A549 (cell line): ENCODE measurements at places on chromosomes 4 and X. TPM values are rescaled to one million over a fixed set of nuclear protein-coding genes. Genes with fewer than 3 reads are reported as not detected.

- DNase-seq, result no peak
Measured at GRCh38 chr4:88244816-88245579, 39.4 kb downstream of the PPM1K start.

GRCh38 chr4:108024878-108025165 is 35.1 kb downstream of the HADH start:
- DNase-seq, result no peak

DNA sequence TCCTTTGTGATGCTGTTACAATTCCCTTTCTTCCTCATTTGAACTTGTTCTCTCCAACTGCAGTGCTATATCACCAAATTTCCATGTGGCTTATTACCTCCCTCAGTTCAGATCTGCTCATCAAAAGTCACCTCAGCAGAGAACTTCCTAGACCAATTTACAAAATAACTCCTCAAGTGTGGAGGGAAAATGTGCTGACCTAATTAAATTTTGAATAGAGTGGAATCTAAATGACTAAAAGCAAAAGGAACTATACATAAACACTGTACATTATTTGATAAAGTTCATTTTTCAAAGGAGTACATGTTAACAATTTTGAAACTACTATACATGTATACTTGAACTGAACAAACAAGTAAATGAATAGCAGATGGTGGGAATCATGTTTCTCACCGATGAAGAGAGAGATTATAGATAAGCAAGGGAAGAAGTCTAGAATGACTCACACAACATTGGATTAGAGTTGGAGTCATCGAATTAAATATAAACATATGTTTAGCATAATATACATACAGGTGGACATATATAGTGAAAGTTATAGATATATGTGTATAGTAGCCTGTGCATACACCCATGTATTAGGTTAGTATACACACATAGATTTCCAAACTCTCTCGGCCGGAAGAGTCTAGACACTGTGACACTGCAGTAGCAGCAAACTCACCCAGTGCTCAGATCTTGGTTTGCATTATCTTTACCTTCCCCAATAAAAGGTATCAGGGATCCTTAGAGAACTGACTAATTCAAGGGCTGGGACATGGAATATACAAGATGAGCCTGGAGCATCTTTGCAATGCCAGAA is 318.7 kb downstream of the PCDH18 start:
- DNase-seq, result no peak

GRCh38 chr4:1983053-1983845 is 25.5 kb downstream of the NELFA start:
- no peak for DNase-seq

KLHL13 gene
- 0.76 to 0.82 TPM (median 0.77 TPM) in 3 replicates for polyA plus RNA-seq

DNA sequence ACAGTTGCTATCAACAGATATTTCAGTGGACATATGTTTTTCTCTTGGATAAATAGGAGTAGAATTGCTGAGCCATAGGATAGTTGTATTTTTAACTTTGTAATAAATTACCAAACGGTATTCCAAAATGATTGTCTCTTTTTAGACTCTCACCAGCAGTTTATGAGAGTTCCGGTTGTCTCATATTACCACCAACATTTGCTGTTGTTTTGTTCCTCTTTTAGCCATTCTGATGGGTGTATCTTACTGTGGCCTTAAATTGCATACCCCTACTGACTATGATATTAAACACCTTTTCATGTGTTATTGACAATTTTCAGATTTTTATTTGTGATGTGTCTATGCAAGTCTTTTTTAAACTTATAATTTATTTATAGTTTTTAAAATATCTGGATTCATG is 39.7 kb downstream of the SNX25 start:
- DNase-seq, result no peak

- DNase-seq, result no peak
Measured at GRCh38 chr4:187887906-187888305, 107.7 kb upstream of the ZFP42 start.

- DNase-seq, result no peak
Measured at GRCh38 chrX:16312761-16313623, 145.7 kb downstream of the MAGEB17 start.

DNA sequence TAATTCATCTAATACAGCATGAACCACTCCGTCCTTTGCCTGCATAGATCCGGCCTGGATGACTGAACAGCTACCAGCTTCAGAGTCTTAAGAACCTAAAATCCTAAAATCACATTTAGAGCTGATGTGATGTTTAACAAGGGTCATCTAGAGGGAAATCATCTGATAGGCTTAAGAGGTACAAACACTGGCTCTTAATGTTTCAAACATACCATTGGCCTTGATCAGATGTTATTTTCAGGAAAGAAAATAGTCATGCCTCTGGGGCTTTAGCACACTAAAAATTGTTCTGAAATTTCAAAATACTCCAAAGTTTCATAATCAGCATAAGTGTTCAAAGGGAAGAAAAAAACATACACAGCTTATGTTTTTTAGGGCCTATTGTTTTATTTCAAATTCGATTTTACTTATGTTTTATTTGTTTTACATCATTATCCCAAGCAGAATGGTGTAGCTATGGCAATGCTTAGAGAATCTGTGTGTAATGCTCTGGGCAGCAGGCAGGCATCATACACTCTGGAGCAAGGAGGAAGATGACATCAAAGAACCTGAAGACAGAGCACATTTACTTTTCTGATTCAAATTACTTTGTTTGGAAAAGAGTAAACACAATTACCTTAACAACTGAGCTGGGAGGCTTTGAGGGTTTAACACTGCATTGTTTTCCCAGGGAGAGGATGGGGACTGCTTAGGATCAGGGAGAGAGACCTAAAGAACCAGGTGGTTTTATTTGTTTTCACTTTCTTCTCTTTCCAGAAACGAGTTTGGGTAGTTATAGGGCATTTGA is 25.3 kb upstream of the LEF1 start:
- DNase-seq, result no peak

- DNase-seq, result no peak
Measured at GRCh38 chrX:5295004-5295403, 933.7 kb downstream of the NLGN4X start.

PRDM8 gene
- 0.10 to 0.22 TPM (median 0.11 TPM) in 3 replicates for polyA plus RNA-seq

DNA sequence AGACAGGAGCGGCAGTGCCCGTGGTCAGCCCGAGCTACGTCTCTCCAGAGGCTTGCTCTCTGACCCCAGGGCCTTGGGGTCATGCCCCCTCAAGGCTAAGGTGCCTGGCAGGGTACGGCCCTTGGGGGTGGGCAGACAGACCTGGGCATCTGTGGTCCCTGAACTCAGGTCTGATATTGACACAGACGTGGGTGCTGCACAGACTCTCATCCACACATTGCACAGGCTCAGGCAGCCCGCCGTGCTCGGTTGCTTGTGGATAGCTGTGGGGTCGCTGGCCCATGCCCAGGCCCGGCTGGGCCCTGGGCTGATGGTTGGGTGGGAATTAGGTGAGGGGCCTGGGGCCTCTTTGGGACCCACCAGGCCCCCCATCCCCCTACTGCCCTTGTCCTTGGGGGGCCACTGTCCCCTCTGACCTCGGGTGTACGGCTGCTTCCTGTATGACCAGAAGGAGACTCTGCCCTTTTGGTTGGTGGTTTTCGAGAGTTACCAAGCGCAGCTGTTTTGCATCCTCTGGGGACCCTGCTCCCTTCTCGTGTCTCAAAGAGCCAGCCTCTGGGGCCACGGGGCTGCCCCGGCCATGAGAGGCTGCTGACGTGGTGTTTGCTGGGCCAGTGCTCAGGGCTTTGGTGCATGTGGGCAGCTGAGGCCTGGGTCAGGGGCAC is 10.1 kb downstream of the FGFRL1 start:
- DNase-seq, result no peak

DNA sequence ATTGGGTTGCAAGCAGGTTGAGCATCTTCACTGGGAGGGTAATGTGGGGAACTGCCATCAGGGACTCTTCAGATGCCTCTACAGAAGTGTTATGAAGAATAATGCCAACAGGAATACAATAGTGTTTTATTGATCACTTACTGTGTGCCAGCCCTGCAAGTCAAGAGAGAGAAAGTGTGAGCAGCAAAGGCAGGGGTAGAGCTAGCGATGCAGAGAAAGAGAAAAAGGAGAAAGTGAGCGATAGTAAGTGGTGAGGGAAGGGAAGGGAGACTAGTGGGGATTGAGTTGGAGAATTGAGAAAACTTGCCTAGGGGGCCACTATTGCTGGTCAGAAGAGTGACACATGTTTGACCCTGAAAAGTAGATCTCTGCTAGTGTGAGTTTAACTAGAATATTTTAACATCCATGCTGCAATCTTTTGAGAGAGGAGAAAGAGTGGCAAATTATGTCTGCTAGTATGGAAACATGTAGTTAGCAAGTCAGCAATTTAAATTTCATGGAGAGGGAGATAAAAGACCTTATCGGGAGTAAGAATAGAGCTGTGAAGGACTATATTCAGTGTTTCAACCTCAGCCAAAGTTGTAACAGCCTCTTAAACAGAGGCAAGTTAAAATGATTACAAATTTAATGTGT is 12.2 kb downstream of the AFF1 start:
- no peak for DNase-seq

- no peak for DNase-seq
Measured at GRCh38 chr4:151169223-151169622, 69.8 kb downstream of the RPS3A start.

GRCh38 chrX:132114607-132115006 is 13.2 kb downstream of the FRMD7 start:
- DNase-seq, result no peak

DNA sequence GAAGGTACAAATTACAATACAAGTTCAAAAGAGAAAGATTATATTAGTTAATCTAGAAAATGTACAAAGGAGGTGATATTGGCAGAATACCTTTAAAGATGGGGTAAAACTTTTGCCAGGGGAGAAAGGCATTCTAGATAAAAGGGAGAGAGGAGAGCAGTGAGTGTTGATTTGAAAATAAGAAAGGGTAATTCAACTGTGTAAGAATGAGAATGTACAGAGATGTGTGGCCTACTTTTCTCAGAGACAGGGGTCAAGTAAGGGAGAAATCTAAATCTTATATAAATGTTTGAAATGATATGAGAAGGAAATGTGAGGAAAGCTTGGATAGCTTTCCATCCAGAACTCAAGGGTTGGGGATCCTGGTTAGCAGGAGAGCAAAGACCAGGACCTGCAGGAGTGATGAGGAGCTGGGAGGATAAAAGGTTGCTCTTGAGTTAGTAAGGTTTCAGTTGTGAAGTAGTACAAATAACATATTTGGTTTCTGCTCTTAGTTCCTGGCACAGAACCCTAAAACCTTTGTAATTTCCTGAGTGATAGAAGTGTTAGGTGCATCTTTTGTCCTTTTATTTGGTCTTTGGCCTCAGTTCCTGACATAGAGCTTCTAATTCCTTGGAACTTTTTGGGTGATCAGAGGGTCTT is 489.9 kb downstream of the INPP4B start:
- no peak for DNase-seq

DNA sequence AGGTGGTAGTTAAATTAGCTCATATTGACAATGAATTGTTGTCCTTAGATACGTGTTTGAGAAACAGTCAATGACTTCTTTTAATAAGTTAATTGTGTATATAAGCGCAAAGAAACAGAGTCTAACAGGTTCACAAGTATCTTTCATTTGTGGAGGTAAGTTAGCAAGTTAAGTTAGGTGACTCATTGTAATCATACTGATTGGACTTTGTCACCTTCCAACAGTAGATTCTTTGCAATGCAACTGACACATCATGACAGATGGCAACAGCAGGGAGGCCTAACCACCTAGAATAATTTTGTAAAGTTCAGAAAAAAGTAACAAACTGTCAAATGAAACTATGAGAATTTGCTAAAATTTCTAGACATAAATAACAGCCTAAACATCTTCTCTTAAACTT is 207.6 kb upstream of the PITX2 start:
- no peak for DNase-seq

DNA sequence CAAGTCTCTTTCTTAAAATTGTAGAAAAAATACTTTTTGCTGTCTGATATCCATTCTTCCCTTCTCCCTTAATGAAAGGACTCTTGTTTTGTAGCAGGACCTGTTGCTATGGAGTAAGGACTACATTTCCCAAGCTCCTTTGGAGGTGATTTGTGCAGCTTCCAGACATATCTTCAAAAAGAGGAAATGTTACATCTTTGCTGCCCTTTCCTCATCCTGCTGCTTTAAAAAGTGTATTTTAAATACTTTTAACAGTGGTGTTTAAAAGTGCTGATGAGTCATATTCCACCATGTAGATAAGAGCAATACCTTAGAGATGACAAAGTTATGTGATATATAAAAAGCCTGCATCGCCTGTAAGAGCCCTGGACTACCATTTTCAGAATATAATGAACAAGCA is 98.7 kb downstream of the CFAP299 start:
- no peak for DNase-seq

DNA sequence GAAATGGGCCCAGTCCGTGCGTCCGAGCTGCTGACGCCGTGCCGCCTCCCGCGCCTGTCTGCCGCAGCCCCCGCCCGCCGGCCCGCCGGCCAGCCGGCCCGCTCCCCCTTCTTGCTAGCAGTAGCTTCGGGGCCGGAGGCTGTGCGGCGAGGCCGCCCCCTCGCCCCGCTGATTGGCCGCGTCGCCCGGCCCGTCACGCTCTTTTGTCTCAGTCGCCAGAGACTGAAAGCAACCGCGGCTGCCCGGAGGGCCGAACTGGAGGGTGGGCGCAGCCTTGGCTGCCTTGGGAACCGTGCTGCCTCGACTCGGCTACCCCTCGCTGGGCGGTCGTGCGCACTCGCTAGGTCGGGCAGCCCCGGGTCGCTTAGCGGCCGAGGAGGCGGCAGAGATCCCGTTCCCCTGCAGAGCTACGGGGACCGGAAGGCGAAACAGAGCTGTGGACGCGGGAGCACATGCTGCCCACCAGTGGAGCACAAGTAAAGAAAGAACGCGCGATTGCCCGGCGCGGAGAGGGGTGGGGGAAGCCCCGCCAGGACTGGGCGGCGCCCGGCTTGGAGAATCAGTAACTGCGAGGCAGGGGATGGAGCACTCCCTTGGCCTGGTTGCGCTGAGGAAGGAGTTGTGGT is at the start of gene ZCCHC18:
TSS of gene ZCCHC18 (plus strand) at position 198 of the 626 bp plus-strand sequence. CDS start 1,589 bp downstream, outside the sequence.
- DNase-seq, result peak; percentile 43

- no peak for DNase-seq
Measured at GRCh38 chrX:26442340-26442739, 226.4 kb downstream of the MAGEB5 start.

GRCh38 chrX:12946838-12947544 is 27.9 kb upstream of the TMSB4X start:
- DNase-seq, result peak; percentile 88

SLC49A3 gene
- polyA plus RNA-seq, result 0.09 to 0.12 TPM (median 0.11 TPM) in 3 replicates

BEND2 gene
- not detected in 3 replicates for polyA plus RNA-seq

DNA sequence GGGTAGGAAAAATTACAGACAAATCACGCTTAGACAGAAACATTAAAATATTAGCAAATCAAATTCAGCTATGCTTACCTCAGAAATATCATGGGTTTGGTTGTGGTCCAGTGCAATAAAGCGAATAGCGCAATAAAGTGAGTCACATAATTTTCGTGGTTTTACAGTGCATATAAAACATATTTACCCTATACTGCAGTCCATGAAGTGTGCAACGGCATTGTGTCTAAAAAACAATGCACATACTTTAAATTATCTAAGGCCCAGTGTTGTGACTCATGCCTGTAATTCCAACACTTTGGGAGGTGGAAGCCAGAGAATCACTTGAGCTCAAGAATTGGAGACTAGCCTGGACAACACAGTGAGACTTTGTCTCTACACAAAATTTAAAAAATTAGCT is 195.7 kb upstream of the IL1RAPL1 start:
- no peak for DNase-seq

- no peak for DNase-seq
Measured at GRCh38 chrX:39819921-39820849, 277.6 kb downstream of the BCOR start.

GRCh38 chrX:45781901-45782553 is 581.4 kb upstream of the DIPK2B start:
- DNase-seq, result peak; percentile 71
